Stimulated activated CD8-positive, alpha-beta memory T cell treated with anti-CD3 and anti-CD28 coated beads, Interleukin-7, amount 100 ng/mL, for 24 hours (primary cell): ENCODE measurements at places on chromosomes 5 and 9.

GRCh38 chr5:100827481-100827889 lies 75.6 kb downstream of the ST8SIA4 start:
- no peak for DNase-seq

DNA sequence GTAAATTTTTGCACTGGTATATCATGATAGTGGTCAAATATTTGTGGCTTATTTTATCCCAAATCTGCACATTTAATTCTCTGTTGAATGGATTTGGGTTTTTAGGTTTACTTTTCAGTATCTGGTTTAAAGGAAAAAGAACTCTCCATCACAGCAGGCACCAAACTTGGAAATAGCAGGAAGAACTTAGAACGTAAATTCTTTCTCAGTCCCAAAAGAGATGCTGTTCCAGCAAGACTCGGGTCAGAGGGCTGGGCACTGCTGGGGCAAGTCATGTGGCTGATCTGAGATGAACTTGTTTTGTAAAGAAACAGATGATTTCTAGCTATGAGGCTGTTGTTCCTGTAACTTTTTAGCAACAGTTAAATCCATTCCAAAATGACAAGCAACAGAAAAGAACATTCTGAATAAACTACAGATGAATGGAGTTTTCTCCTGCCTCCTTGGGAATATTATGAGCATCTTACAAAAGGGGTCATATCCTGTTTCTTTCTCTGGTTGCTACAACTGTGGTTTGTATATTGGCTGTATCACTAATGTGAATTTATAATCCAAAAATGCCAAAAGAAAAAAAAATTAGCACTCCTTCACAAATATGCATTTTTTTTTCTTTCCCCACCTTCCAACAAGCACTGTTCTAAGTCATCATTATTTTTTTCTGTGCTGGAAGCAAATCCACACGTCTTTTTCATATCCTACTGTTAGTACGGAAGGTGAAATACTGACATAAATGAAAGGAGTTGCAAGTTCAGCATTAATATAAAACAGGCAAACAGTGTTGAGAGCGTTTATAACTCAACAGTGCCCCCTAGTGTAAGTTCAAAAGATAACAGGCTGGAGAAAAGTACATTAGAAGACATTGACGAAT lies 31.1 kb downstream of the OR2K2 start:
- no peak for DNase-seq

DNA sequence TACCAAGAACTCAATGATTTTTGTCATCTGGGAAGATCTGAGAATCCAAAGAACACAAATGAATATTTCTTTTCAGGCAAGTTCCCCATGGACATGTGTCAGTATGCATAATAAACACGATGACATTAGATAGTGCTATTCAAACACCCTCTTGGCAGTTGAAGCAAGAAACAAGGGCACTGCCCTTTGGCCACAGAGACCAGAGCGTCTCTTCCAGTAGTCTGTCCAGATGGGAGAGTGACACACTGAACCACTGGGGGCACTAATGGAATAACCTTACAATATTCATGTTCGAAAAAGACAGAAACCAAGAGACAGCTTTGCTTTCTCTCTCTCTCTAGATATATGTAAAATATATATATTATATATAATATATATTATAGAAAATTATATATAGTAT lies 301.9 kb downstream of the CTNND2 start:
- no peak for DNase-seq

GRCh38 chr5:156120777-156121176 lies 206.2 kb upstream of the SGCD start:
- DNase-seq: no peak

- no peak for DNase-seq
These were observed 12.9 kb upstream of the SLCO6A1 start for GRCh38 chr5:102511666-102512065.

GRCh38 chr9:137801023-137801319 lies 76.6 kb upstream of the CACNA1B start:
- no peak for DNase-seq

- DNase-seq: no peak
These were observed 77.0 kb downstream of the OXCT1 start for GRCh38 chr5:41793141-41793770.

DNA sequence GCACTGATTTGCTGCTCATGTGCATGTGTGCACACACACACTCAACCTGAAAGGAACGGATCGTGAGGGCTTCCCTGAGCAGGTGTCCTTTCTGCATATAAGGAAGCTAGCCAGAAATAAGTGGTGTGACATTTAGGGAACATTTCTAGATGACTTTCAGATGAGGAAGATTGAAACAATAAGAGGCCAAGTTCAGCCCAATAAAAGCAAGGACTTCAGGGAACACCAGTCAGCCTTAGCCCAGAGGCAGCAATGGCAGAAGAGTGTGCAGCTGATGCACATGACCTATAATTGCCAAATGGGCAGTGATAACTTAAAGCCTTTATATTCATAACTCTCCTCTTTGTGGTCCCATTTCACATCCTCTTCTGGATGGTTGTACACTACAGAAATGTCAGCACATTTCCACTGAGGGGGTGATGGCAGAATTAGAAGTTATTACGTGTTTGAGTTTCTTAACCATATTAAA lies 255.5 kb downstream of the TRIM32 start:
- no peak for DNase-seq

DNA sequence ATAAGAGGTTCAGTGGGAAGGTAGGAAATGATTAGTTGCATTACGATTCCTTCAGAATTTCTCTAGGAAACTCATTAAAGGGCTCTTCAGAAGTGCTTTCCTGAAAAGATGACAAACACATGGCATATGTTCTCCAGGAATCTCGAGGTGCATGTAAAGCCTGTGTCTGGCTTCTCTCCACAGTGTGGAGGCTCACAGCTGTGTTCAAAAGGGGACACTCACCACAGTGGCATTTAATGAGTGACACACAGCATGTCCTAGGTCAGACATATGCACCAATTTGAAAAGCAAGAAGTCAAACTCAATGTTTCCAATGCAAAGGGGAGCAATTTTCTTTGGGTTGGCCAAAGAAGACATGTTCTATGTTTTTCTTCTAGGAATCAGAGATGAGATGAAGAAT lies 976.9 kb downstream of the MAT2B start:
- no peak for DNase-seq

- no peak for DNase-seq
These were observed 3.2 kb downstream of the ATOSB start for GRCh38 chr9:35112257-35113020.

- no peak for DNase-seq
These were observed 33.3 kb downstream of the RICTOR start for GRCh38 chr5:39040875-39041274.

GRCh38 chr5:126334760-126335159 lies 88.4 kb upstream of the GRAMD2B start:
- no peak for DNase-seq

DNA sequence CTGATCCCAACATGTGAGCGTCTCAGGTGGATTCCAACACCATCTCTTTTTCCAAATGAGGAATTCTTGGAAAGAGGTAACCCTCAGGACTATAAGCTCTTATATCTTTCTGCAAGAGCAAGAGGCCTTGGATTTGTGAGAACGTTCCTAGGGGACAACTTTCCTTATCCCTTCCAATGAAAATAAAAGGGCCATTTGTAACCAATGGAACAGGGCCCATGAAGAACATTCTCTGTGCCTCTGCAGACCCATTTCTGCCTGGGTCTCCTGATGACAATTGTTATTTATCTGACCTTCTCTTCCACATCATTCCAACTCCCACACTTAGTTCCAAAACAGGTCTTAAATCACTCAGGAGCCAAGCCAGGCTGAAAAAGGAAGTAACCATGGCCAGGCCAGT lies 202.6 kb downstream of the ZNF462 start:
- no peak for DNase-seq

DNA sequence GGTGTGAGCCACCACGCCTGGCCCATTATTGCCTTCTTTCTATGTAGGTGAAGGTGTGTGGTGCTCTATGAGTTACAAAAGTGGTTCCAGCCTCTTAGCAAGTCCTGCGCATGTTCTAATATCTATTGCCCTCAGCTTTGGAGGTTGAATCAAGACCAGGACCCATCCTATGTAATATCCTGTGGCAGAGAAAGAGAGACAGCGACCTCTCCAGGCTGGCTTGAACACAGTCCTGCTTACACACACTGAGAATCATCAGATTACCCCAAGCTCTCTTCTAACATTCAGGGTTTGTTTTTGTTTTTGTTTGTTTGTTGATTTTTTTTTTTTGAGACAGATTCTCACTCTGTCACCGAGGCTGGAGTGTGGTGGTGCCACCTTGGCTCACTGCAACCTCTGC lies 94.7 kb upstream of the OSMR start:
- no peak for DNase-seq

DNA sequence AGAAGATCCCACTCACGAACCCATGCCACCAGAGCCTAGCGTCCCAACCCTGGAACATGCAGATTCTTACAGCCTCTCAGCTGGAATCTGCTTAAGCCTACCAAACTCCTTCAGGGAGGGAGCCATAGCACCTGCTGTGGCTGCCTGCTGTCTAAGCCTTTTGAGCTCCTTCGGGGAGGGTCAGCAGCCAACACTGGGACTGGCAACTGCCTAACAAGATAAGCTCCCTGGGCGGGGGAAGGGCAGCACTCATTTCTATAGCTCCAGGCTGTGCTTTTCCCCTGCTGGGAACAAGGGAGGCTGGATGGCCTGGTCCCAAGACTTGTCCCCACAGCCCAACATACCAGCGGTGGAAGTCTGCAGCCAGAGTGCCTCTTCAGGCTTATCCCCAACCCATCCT lies 199.1 kb upstream of the OR13F1 start:
- DNase-seq: no peak

GRCh38 chr5:140344683-140345423 lies 1.6 kb downstream of the HBEGF start:
- no peak for DNase-seq

DNA sequence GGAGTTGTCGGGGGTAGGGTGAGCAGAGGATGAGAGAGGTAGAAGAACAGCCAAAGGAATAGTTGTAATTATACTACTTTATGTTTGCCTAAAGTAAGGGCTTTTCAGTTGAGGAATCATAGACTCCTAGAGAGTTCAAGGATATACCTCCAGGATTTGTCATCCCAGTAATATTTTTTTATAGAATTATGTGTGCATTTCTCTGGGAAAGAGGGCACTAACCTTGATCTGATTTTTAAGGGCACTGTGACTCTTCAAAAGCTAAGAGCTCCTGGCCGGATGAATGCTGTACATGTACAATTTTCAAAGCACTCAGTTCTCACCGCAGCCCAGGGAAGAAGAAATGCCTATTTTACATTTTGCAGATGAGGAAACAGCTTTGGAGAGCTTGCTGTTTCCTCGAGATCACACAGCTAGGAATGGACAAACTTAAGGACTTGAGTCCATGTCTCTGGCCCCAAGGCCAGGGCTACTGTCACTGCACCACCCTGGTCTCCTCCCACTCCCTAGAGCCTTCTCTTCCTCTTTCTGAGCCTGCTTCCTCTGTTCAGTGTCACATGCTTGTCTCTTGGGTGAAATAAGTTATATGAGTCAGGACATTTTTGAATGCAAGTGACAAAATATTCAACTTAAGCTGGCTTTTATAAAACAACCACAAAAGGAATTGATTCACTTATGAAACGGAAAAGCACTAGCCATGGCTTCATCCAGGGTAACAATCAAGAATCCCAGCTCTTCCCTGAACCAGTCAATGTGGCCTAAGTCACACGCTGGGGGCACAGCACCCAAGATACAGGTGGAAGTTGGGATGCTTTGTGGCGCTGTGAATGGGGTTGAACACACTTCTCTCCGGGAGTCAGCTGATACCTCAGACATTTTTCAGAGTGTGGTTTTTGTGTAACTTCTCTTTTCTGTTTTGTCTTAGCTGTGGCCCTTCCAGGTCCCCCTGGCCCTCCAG lies 45.7 kb upstream of the TGFBR1 start:
- DNase-seq: no peak

DNA sequence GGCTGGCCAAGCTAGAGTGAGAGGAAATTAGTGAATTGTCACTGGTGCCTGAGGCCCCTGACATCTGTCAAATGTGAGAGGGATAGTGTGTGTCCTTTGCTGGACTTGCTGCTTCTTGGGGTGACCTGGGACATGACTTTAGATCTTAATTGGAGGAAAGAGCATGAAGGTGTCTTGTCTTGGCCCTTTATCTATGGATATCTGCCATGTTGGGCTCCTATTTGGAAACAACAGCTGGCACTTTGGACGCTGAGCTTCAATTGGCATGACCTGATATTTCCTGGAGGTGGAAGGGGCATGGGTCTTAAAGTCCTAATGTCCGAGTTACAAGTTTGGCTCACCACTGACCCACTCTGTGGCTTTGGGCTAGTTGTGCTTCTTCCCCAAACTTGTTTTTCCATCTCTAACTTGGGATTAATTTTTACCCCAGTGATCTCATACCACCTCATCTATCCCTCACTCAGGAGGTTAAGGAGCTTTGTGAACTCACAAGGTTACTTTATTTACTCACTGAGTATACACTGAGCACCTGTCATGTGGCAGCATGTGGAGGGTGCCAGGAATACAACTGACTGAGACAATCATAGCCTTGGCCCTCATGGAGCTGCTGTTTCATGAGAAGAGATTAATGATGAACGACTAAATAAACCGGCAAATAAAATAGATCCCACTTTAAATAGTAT lies 30.1 kb upstream of the CXCL14 start:
- no peak for DNase-seq

DNA sequence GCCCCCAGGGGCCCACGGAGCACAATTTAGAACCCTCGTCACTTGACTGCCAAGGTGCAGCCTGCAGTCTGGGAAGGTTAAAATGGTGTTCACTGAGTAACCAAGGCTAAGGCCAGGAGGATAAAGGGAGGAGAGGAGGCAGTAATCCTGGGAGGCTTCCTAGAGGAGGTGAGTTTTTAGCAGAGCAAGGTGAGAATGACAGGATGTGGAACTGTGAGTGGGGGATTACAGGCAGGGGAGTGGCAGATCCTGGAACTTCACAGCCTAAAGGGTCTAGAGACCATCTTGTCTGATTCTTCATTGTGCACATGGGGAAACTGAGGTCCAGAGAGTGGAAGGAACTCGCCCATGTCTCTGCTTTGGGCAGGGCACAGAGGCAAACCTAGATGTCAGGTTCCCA lies 42.5 kb upstream of the ASS1 start:
- no peak for DNase-seq

GRCh38 chr9:131657037-131657377 lies 82.9 kb downstream of the RAPGEF1 start:
- DNase-seq: no peak

- no peak for DNase-seq
These were observed 6.7 kb upstream of the ZCCHC10 start for GRCh38 chr5:133032852-133033742.

DNA sequence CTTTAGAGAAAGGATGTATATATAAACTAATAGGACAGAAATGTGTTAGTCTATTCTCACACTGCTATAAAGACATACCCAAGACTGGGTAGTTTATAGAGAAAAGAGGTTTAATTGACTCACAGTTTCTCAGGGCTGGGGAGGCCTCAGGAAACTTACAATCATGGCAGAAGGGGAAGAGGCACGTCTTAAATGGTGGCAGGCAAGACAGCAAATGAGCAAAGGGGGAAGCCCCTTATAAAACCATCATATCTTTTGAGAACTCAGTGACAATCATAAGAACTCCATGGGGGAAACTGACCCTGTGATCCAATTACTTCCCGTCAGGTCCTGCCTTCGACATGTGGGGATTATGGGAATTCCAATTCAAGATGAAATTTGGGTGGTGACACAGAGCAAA lies 8.8 kb upstream of the RICTOR start:
- no peak for DNase-seq
